ENCODE measurements at places on chromosomes 4 and X.

DNA sequence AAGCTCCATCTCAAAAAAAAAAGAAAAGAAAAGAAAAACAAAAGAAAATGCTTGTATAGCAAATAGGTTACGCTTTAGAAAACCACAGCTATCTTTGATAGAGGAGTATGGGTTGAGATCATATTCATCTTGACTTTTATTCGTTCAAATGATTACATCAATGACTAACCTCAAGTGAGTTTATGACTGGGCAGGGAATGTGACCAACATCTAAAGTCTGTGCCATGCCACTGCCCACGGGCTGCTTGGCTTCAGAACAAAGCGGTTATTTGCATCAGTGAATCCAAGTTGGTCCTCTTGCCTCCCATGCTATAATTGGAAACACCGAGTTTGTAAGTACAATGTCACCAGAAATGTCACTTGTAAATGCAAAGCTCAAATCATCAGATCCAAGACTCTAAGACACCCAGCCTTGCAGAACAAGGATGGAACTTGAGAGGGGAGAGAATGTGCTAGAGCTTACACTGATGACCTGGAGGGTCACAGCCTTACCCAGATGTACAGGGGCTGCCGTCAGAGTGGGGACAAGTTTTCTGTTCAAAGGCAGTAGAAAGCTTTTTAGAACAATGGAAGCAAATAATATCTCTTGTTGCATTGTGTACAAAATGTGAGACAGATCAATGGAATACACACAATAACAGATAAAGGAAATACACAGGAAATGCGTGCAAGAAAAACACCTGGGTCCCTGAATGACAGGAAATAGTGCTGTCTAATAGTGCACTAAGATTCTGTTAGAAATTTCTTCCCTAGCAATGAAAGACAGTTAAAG, 8.4 kb upstream of the OPN1LW start:
- H3K27ac ChIP-seq = no peak overlapping the region
- H3K4me3 ChIP-seq = no peak overlapping the region
- no peaks in the 10 kb centered on the region for H3K36me3 ChIP-seq
- no peak for DNase-seq
- H3K4me1 ChIP-seq = peaks cover 11% of the 10 kb centered on the region
- H3K27me3 ChIP-seq = peaks cover 19% of the 10 kb centered on the region

- DNase-seq = no peak
- no peaks in the 10 kb centered on the region for H3K4me1 ChIP-seq
- H3K4me3 ChIP-seq = no peak overlapping the region
- H3K36me3 ChIP-seq = peaks cover 5% of the 10 kb centered on the region
- H3K27ac ChIP-seq = no peak overlapping the region
These were observed 124.6 kb downstream of the NDST3 start for GRCh38 chr4:118158763-118159375.

GRCh38 chr4:84501202-84501503, 2.1 kb upstream of the NKX6-1 start:
- DNase-seq = no peak
- H3K4me1 ChIP-seq = peaks cover 53% of the 10 kb centered on the region
- H3K27me3 ChIP-seq = peaks cover 88% of the 10 kb centered on the region
- H3K4me3 ChIP-seq = no peak overlapping the region

DNA sequence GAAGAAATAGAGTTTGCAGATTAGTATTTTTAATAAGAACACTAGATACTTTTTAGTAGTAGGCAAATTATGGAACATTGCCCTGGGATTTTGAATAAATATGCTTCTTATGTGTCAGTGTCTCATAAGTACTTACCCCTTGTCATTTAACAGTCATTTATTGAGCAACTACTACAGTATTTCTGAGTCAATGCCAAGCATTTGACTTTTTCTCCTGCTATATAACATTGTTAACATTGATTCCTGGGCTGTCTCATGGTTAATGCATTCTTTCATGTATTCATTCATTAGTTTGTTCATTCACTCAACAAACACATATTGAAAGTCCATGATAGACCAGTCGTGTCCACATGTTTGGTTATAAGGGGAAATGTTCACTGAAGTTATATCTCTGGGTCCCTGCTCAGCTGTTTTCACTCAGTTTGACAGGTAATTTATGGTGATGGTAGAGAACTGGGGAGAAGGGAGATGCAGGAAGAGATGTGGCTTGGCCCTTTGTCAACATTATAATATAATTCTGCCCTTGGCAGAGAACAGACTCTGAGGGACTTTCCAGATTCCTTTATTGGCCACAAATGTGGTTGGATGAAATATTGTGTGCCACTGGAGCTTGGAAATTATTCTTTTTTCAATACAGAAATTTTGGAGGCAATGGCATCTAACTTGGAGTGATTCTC, 49.8 kb downstream of the OSTC start:
- no peak for DNase-seq
- no peaks in the 10 kb centered on the region for H3K36me3 ChIP-seq
- no peak overlapping the region for H3K4me3 ChIP-seq
- no peak overlapping the region for H3K27ac ChIP-seq
- peaks cover 17% of the 10 kb centered on the region for H3K27me3 ChIP-seq

DNA sequence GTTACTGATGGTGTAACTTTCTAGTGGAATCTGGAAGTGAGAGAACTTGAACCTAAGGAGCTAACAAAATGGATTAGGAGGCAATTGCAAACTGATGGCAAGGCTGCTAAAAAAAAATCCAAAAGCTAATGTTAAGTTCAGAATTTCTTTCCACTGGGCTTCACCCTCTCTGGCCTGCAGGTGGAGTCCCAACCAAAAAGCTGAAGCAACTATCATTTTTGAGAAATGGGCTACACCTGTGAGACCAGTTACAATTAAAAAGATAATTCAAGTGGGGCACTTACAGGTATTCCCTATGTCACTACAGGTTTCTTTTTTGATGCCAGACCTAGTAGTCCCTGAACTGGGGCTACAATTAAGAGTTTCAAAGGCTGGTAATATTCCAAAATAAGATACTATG, 142.1 kb upstream of the FTHL17 start:
- DNase-seq = peak; percentile 3
- H3K27me3 ChIP-seq = no peaks in the 10 kb centered on the region
- no peak overlapping the region for H3K27ac ChIP-seq
- H3K4me3 ChIP-seq = no peak overlapping the region
- peaks cover 11% of the 10 kb centered on the region for H3K36me3 ChIP-seq
- H3K4me1 ChIP-seq = peaks cover 12% of the 10 kb centered on the region

- DNase-seq = no peak
- H3K4me3 ChIP-seq = no peak overlapping the region
- peaks cover 2% of the 10 kb centered on the region for H3K27me3 ChIP-seq
- peaks cover 29% of the 10 kb centered on the region for H3K36me3 ChIP-seq
- peaks cover 32% of the 10 kb centered on the region for H3K4me1 ChIP-seq
- no peak overlapping the region for H3K27ac ChIP-seq
These were observed 9.6 kb downstream of the GPC4 start for GRCh38 chrX:133405498-133406185.

Measured in nephron progenitor cell (in vitro differentiated cells).